Fibroblast of the aortic adventitia (primary cell): ENCODE measurements at places on chromosomes 16 and 17. TPM values are rescaled to one million over a fixed set of nuclear protein-coding genes. Genes with fewer than 3 reads are reported as not detected.

Gene FKBP10
- total RNA-seq = 187 and 270 TPM in 2 replicates

Gene EFNB3
- total RNA-seq = 0.90 and 3.9 TPM in 2 replicates

Gene SIAH1
- 31.6 and 36.5 TPM in 2 replicates for total RNA-seq

Gene HAP1
- total RNA-seq = under 0.01 TPM in 1 of 2 replicates, not detected in the other

Gene HOXB13
- not detected in 2 replicates for total RNA-seq

Gene CYBA
- 41.5 and 98.0 TPM in 2 replicates for total RNA-seq

Gene AFMID
- 41.0 and 45.1 TPM in 2 replicates for total RNA-seq

Gene IGFBP4
- total RNA-seq = 314 and 706 TPM in 2 replicates

Gene HSPB9
- not detected in 2 replicates for total RNA-seq

Gene SPATA22
- not detected in 2 replicates for total RNA-seq

Gene DPEP2
- total RNA-seq = not detected in 2 replicates

Gene KNOP1
- total RNA-seq = 12.7 and 63.0 TPM in 2 replicates

Gene PIK3R6
- total RNA-seq = 0.16 TPM in 1 of 2 replicates, not detected in the other

Gene NOG
- total RNA-seq = not detected in 2 replicates

Gene CES4A
- 2.2 and 4.7 TPM in 2 replicates for total RNA-seq

Gene PNMT
- total RNA-seq = not detected in 2 replicates

Gene MRPL10
- 5.8 and 28.0 TPM in 2 replicates for total RNA-seq

Gene SCN4A
- total RNA-seq = 0.18 TPM in 1 of 2 replicates, not detected in the other

Gene RABEP2
- 27.4 and 30.4 TPM in 2 replicates for total RNA-seq

Gene KRTAP4-9
- total RNA-seq = not detected in 2 replicates

Gene PPL
- 53.9 and 57.9 TPM in 2 replicates for total RNA-seq

Gene LRRC75A
- 3.6 and 6.1 TPM in 2 replicates for total RNA-seq

Gene PDE6G
- 0.63 TPM in 1 of 2 replicates, not detected in the other for total RNA-seq

Gene TBX6
- total RNA-seq = 0.09 and 0.16 TPM in 2 replicates

Gene PDILT
- not detected in 2 replicates for total RNA-seq

Gene GAST
- total RNA-seq = not detected in 2 replicates

Gene INCA1
- 0.36 TPM in 1 of 2 replicates, not detected in the other for total RNA-seq

Gene AGRP
- not detected in 2 replicates for total RNA-seq

Gene KRTAP16-1
- total RNA-seq = not detected in 2 replicates

Gene SLC6A2
- not detected in 2 replicates for total RNA-seq

Gene NOMO2
- total RNA-seq = 30.3 and 87.0 TPM in 2 replicates

Gene SPIRE2
- total RNA-seq = 2.5 and 7.1 TPM in 2 replicates

Gene DHRS7C
- total RNA-seq = not detected in 2 replicates

Gene FA2H
- not detected in 2 replicates for total RNA-seq

Gene GOT2
- 13.1 and 29.9 TPM in 2 replicates for total RNA-seq

Gene SLC52A1
- 0.09 and 0.25 TPM in 2 replicates for total RNA-seq

Gene ITGB3
- 5.8 and 22.0 TPM in 2 replicates for total RNA-seq

Gene CA7
- total RNA-seq = not detected in 2 replicates

Gene HASPIN
- 0.49 and 10.5 TPM in 2 replicates for total RNA-seq

Gene PRSS21
- 0.27 and 0.49 TPM in 2 replicates for total RNA-seq

Gene CSH2
- total RNA-seq = not detected in 2 replicates

Gene TBC1D3C
- not detected in 2 replicates for total RNA-seq

Gene CLEC18C
- 0.09 and 0.90 TPM in 2 replicates for total RNA-seq

Gene CEP131
- 9.6 and 30.1 TPM in 2 replicates for total RNA-seq

Gene RHOT2
- total RNA-seq = 24.4 and 34.5 TPM in 2 replicates

Gene CCL7
- total RNA-seq = not detected in 2 replicates

Gene CORO6
- 5.5 and 8.3 TPM in 2 replicates for total RNA-seq

Gene TMC8
- total RNA-seq = not detected in 2 replicates

Gene GLTPD2
- total RNA-seq = not detected in 2 replicates

Gene SLC2A4
- total RNA-seq = 0.18 TPM in 1 of 2 replicates, not detected in the other

Gene GLIS2
- 3.3 and 6.6 TPM in 2 replicates for total RNA-seq

Gene SOST
- total RNA-seq = 0.09 TPM in 1 of 2 replicates, not detected in the other

Gene CCL14
- total RNA-seq = not detected in 2 replicates

Gene GAS7
- 7.0 and 22.2 TPM in 2 replicates for total RNA-seq

Gene C17orf78
- total RNA-seq = not detected in 2 replicates

Gene C17orf100
- total RNA-seq = 0.57 and 0.63 TPM in 2 replicates

Gene SCIMP
- not detected in 2 replicates for total RNA-seq

Gene GNG13
- not detected in 2 replicates for total RNA-seq
